ENCODE measurements at places on chromosomes 2 and 18.

DNA sequence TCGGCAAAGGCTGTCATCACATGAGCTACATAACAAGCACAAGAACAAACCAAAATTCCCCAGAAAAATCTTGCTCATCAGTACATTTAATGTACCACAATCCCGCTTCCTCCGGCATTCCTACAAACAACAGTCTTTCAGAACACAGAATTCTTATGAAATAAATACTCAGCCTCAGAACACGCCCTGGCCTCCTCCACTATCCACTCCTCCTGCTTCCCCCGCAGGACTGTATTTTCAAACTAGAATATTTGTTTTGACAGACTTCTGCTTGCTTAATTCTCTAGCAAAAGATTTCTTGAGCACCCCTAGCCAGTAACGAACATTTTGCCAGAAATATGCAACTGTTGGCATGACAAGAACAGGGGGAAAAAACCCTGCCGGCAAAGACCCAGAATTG lies 131.2 kb downstream of the THADA start:
- DNase-seq = no peak

DNA sequence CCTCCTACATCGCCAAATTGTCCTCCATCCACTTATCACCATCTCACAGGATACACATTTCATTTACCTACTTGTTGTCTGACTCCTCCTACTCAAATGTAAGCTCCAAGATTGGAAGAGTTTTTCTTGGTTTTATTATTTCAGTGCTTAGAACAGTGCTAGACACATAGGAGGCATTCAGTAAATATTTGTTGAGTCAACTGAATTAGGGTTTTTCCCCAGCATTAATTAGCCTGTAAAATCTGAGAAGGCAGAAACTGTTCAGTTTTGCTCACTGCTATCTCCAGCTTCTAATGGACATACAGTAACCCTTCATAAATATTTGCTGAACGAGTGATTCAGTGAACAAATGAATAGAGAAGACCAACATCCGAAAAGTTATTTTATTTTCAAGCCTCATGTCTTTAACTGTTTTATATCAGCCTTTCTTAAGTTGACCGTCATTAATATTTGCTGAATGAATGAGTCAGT lies 800 bp downstream of the TTC21B start:
- no peak for DNase-seq

- DNase-seq = no peak
Measured at GRCh38 chr18:79483971-79484491, 88.3 kb downstream of the NFATC1 start.

DNA sequence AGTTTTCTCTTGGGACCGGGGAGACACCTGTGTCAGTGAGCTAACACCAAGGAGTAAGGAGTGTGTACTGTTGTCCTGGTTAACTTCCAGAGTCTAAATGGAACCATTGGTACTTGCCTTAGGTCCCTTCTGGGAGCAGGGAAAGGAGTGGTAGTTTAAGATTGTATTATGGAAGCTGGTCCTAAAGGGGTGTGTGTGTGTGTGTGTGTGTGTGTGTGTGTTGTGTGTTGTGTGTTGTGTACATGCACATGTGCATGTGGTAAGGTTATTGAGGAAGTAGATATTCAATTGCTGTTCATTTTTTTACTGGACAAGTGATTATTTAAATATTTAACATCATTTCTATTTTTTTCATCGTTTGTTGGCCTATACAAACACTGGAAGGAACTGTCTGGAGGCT lies 1.4 kb downstream of the APLF start:
- no peak for DNase-seq

DNA sequence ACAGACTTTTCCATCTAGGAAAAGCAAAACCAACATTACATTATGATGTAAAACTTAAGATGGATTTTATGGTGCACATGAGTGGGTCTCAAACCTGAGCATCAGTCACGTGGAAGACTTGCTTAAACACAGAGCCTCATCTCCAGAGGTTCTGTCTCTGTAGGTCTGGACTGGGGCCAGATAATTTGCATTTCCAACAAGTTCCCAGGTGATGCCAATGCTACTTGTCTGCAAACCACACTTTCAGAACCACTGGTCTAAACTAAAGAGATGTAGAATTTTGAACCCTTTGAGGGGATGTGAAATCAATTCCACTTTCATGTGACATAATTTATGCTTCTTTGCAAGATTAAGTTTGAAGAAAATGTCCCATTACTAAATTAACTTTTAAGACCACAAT lies 522.8 kb downstream of the MBD2 start:
- DNase-seq = no peak

- no peak for DNase-seq
Measured at GRCh38 chr18:39415471-39415870, 1849.9 kb upstream of the CELF4 start.

- no peak for DNase-seq
Measured at GRCh38 chr18:76525911-76526310, 30.9 kb upstream of the ZNF516 start.

DNA sequence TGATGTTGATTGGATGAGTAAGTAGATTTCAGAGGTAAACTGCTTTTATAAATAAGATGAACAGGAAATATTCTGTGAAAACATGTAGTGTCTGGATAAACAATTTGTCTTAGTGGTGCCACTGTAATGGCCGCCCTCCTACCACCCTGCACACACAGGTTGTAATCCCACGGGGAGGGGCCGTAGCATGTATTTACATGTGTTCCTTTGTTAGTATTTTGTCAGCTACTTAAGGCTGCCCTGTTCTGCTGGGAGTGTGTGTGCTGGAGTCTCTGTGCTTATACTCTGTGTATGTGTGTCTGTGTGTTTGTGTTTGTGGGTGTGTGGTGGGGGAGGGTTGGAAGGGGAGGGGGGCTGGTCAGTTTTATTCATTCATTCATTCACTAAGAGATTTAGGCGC lies 5.1 kb downstream of the TSHZ1 start:
- no peak for DNase-seq

- DNase-seq = no peak
Measured at GRCh38 chr18:55264108-55264507, 304.8 kb upstream of the CCDC68 start.

- DNase-seq = no peak
Measured at GRCh38 chr18:1013951-1014350, 109.3 kb downstream of the ADCYAP1 start.

DNA sequence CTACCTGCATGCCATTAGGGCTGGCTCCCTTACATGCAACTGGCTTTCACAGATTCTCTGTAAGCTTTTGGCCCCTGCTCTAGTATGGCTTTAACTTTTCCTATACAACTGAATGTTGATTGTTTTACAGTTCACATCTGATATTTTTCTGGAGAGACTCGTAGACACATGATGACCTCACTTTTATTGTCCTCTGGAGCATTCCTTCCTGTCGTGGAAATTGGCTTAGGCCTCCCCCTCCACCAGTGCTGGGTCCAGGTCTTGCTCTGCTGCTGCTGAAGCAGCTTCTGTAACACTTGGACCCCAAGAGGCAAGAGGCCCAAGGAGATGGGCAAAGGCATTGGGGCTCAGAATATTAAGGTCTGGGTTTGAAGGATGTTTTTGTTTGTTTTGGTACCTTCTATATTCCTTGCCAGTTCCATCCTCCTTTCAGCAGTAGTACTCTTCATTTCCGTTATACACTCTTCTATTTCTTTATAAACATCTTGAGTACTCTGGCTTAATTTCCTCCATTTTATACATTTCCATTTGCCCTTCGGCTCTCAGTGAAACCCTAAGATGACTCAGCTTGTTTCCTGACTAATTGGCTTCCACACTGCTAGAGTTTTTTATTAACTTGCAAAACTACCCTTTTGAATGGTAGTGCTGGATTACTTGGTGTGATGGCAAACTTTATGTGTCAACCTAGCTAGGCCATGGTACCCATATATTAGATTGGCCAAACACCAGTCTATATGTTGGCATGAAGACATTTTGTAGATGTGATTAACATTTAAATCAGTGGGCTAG lies 219.8 kb downstream of the CDCA7 start:
- DNase-seq = no peak

GRCh38 chr2:64587561-64587960 lies 63.4 kb downstream of the AFTPH start:
- no peak for DNase-seq

GRCh38 chr2:126463892-126464674 lies 191.9 kb upstream of the GYPC start:
- DNase-seq = no peak

DNA sequence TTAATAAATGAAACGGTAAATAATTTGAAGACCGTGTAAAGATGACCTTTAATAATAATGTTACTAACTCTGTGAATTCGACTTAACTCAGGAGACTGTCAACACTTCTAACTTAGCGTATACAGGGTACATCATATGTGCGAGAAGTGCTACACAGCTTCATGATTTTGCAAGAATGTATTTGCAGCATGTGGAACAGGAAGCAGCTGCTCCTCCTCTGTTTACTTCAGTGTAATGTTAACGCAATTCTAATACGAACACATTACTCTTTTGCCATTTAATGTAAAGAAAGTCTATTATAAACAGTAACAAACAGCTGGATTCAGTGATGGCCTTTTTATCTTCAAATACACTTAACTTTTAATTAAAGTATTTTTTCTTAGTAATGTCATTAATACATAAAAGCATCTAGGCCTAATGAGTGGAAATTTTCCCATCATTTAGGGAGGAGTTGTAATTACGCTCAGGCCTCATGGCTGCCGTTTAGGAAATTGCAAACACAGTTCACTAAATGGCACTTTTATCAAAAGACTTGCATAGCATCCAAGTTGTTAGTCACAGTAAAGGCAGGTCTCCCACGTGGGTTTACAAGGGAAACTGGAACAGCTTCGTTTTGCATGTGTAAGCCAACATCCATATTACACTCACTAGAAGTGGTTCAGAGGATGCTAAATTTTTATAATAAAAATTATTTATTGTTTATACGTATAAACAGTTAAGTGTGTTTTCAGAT lies 635.7 kb downstream of the FBXO15 start:
- DNase-seq = no peak

DNA sequence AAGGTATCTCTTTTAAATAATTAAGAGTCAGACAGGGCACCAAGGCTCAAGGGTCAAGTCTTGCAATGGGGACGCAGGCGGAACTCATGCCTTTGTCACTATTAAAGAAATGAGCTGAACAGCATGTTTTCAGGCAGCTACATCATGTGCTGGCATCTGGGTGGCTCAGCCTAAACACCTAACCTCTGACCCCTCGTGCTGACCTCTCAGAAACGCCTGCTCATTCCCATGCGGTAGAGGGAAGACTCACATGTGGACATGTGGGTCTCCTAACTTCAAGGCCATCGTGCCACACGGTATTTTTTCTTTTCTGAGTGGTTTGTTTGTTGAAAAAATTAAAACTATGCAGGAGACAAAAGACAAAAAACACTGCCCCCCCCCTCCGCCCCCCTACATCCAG lies 31.3 kb downstream of the CYP27C1 start:
- DNase-seq = no peak

DNA sequence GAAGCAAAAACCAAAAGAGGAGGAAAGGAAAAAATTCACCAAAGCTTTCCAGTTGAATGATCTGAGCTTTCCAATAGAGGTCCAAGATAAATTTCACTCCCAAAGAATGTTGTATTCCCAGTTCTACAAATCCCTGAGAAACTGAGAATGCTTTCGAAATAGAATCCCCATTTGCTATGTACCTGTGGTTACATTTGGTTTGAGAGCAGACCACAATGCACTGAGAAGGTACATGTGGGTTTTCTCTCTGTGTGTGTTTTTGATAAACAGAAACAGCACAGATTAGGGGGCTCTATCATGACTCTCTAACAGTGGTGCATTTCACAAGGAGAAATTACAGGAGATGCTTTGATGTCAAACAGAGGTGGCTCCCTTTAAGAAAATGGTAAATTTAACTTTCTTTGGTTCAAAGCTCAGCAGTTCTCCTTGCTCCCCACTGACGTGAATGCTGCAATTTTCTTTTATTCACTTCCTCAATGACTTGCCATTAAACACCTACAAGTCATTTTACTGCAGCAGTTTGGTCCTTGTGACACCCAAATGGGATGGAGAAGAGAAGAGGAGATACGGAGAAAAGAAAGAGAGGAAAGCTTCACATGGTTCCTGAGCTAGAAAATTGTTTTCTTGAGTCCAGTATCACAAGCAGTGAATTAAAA lies 108.7 kb downstream of the EPHA4 start:
- no peak for DNase-seq

DNA sequence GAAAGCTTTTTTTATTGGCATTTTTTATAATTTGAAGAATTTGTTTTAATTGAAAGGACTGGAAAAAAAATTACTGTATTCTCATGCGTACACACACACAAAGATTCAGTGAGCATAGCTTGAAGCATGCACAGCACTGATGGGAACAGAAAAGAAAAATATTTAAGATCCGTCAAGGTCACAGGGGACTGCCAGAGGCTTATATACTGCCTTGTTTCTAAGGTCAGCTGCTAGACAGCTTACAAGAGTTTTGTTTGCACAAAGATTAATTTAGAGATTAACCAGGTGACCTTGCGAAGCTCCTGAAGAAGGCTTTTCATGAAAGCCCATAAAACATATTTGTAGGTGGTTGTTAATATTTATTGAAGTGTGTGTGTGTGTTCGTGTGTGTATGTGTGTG lies 396.3 kb downstream of the TRIB2 start:
- no peak for DNase-seq

- DNase-seq = no peak
Measured at GRCh38 chr18:48557640-48558174, 18.9 kb downstream of the CTIF start.

DNA sequence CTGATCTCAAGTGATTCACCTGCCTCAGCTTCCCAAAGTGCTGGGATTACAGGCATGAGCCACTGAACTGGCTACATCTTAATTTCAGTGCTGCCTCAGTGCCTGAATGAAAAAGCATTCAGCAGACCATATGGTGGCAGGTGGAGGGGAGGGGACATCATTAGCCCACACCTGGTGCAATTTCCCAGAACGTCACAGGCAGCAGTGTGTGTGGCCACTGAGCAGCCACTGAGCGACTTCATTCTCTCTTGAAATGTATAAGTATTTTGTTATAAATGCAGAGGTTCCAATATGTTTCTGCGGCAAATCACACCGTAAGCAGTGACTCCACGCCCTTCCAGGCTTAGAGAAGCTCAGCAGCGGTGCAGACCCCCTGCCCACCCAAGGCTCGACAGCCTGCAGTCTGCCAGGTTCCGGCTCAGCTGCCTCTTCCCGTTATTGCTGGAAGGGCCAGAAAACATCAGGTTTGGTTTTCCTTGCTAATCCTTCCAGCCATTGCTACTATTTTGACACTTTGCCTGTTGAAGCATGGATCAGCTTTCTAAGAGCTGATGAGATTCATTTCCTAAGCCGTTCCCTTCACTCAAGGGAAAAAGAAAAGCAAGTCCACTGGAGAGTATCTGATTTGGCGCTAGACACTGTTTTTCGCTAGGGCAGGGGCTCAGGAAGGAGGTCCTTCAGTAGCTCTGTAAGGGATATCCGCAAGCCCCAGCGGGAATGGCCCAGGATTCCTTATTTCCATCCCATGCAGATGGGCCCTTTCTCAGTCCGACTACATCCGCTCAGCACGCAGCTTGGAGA lies 250.7 kb downstream of the VAPA start:
- no peak for DNase-seq
